CD4-positive, alpha-beta T cell (primary cell): ENCODE measurements at places on chromosomes 1 and 21. TPM values are rescaled to one million over a fixed set of nuclear protein-coding genes. Genes with fewer than 3 reads are reported as not detected.
A peak's percentile ranks its signal among the peaks of the same experiment; 100 is the strongest.

LINGO4 gene
- 0.16 TPM for total RNA-seq

DENND2C gene
- total RNA-seq = 2.0 TPM

GRCh38 chr1:102174259-102174863 is 177.6 kb upstream of the OLFM3 start:
- DNase-seq = no peak

DCDC2B gene
- total RNA-seq = not detected

DNA sequence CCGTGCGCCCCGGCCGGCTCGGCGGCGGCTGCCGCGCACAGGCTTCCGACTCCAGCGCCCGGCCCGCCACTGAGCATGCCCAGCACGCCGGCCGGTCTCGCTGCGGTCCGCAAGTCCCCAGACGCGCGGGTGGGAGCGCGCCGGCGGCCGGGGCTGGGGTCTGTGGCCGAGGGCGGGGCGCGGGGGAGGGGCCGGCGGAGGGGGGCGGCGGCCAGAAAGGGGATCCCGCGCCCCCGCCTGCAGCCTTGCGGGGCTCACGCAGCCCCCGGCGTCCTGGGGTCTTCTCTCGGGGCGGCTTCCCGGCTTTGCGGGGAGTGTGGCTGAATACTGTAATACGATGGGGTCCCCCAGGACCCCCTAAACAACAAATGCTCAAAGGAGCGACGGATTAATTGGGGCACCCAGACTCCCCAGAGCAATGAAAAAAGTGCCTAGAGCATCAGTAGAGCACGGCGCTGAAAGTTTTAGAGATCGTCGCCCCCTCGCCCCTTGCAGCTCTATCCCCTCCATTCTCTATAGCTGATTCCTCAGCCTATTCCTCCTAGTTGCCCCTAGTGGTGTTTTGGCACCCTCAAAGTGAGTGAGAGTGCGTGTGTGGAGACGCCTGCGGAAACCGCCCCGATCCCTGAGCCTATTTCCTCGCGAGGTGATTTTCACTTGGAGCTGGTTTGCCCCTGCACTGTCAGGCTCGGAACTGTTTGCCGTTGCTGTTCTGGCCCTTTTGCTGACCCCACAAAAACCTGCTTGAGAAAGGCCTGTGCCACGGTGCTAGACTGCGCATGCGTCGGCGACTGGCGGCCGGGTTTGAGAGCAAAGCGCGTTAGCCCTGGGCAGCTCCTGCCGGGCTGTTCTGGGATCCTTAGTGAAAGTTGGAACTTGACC is at the start of gene VAV3:
Gene VAV3, minus strand, starts transcription at position 71 of the 882 bp plus-strand sequence. CDS start 311 bp downstream, outside the sequence.
- DNase-seq = peak; percentile 28

- DNase-seq = no peak
These were observed 52.4 kb upstream of the USP1 start for GRCh38 chr1:62384276-62385005.

GRCh38 chr1:223140611-223141405 is 2.2 kb downstream of the TLR5 start:
- DNase-seq = no peak

DNA sequence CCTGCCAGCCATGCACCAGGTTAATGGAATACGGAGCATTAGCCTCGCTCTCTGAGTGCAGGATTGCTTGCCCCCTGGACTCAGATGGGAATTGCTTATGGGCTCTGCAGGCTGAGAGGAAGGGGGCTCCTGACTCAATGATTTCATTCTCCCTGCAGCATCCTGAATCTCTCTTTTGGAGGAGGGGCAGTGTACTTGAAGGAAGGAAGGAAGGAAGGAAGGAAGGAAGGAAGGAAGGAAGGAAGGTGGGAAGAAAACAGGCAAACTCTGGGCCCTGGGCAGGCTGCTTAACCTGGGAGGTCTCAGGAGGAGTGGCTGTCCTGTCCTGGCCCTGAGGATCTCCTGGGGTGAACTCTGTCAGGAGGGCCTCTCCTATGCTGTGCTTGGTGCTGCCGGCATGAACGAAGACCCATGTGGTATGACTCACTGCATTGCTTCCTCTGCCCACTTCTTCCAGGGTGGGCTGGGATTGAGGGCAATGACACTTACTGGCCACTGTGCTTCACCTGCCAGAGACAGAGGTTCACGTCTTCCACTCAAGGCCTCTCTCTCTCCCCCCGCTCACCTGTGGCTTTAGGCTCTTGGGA is 257.1 kb upstream of the CSF3R start:
- DNase-seq = no peak

- no peak for DNase-seq
These were observed 24.9 kb downstream of the KLHDC7A start for GRCh38 chr1:18505666-18506065.

GRCh38 chr1:219837274-219837993 is 90.9 kb downstream of the SLC30A10 start:
- no peak for DNase-seq

DNA sequence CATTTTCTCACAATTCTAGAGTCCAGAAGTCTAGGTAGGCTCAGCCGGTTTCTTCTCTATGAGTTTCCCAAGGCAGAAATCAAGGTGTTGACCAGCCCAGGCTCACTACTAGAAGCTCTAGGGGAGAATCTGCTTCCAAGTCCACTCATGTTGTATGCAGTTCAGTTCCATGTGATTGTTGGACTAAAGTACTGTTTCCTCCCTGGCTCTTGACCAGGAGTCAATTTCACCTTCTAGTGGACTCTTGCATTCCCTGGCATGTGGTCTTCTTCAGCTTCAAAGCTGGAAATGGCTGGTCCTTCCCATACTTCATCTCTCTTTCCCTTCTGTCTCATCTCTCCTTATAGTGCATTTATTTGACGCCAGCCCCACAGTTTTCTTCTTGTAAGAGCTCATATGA is 153.4 kb downstream of the KCNT2 start:
- no peak for DNase-seq

DNA sequence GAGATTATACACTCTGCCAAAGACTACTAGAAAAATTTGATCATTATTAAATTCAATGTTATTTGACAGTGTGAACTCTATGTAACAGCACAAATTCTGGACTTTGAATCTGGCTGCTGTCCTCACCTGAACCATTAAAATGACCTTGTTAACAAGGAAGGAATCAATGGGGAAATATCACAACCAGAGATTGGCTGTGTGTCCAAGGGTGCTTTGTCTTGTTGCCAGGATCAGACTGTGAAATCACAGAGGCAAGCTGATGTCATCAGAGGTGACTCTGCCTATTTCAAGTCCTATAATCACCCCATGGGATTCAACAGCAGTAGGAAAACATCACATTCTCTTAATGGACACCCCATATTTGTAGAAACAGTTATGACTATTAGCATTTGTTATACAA is 46.8 kb downstream of the ADAMTS5 start:
- DNase-seq = no peak

- DNase-seq = no peak
These were observed 514.0 kb upstream of the TMPRSS15 start for GRCh38 chr21:18917622-18918021.

TACSTD2 gene
- total RNA-seq = 0.36 TPM

DNA sequence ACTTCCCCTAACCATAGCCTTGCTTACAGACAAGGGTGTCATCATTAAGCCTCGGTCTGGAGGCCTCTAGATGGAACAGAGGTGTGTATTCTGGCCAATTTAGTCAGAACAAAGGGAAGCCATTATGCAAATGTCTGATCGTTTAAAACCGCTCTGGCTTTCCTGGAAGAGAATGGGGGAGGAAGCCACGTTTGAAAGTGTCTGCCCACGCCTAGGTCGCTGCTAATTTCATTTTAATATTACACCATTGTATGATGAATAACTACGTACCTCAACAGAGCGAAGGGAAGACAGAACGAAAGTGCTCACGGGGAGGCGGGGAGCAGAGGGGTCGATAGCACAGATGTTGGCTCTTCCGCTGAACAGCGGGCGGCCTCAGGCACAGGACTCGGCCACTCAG is 41.1 kb upstream of the CSF3R start:
- no peak for DNase-seq

- DNase-seq = no peak
These were observed 10.2 kb downstream of the KMO start for GRCh38 chr1:241542199-241542907.

GRCh38 chr1:113787663-113788062 is 24.6 kb downstream of the RSBN1 start:
- DNase-seq = no peak

- no peak for DNase-seq
These were observed 44.4 kb downstream of the C1orf198 start for GRCh38 chr1:230823931-230824381.

ITPKB gene
- total RNA-seq = 583 TPM

DNA sequence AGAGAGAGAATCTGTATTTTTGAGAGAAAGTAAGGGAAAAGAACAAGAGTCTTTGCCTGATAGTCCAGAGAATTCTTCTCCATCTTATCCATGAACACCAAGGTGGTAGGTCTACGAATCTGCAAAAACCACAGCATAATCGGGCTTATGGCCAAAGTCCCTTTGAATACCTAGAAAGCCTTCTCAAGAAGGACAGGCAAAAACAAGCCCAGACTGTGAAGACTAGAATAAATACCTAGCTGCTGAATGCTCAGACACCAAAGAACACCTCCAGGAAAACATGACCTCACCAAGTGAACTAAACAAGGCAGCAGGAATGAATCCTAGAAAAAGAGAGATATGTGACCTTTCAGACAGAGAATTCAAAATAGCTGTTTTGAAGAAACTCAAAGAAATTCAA is 79.2 kb downstream of the HFM1 start:
- no peak for DNase-seq
